ENCODE measurements at places on chromosomes 7 and 10. TPM values are rescaled to one million over a fixed set of nuclear protein-coding genes. Genes with fewer than 3 reads are reported as not detected.
A peak's percentile ranks its signal among the peaks of the same experiment; 100 is the strongest.

The BBS9 gene
- 35.1 TPM for total RNA-seq

The LRWD1 gene
- 26.2 TPM for total RNA-seq

The SP8 gene
- 0.21 TPM for total RNA-seq

The SLC18A3 gene
- not detected for total RNA-seq

The ASB15 gene
- total RNA-seq = not detected

The MRM2 gene
- total RNA-seq = 13.4 TPM

The GRID2IP gene
- not detected for total RNA-seq

The PDE6C gene
- not detected for total RNA-seq

The LRRTM3 gene
- not detected for total RNA-seq

The CRHR2 gene
- total RNA-seq = 0.21 TPM

The PLEKHS1 gene
- total RNA-seq = not detected

The GRM3 gene
- not detected for total RNA-seq

The DYDC1 gene
- total RNA-seq = not detected

- no peak for DNase-seq
Measured at GRCh38 chr10:126872768-126873167, 32.5 kb upstream of the DOCK1 start.

- DNase-seq = no peak
Measured at GRCh38 chr7:104900525-104901239, 113.3 kb upstream of the KMT2E start.

GRCh38 chr7:2542011-2542915 is 13.1 kb downstream of the BRAT1 start:
- no peak for DNase-seq

GRCh38 chr10:18505456-18506118 is 145.8 kb downstream of the NSUN6 start:
- no peak for DNase-seq

- DNase-seq = no peak
Measured at GRCh38 chr10:3249307-3249889, 76.8 kb upstream of the PITRM1 start.

DNA sequence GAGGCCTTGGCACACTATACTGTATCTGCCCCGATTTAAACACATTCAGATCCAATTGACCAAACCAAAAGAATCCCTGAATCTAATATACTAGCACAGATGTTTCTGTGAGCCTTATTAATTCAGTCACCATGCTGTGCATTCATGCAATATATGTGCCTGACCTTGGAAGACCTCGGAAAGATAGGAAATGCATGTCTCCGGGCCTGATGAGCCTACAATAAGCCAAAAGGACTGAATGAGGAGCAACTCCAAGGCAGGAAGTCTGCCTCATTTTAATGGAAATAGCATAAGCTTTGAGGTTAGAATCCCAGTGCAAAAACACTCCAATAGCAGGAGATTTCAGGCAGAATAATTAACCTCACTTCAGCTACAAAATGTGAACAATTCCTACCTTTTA is 316.7 kb downstream of the LRRTM3 start:
- DNase-seq = no peak

DNA sequence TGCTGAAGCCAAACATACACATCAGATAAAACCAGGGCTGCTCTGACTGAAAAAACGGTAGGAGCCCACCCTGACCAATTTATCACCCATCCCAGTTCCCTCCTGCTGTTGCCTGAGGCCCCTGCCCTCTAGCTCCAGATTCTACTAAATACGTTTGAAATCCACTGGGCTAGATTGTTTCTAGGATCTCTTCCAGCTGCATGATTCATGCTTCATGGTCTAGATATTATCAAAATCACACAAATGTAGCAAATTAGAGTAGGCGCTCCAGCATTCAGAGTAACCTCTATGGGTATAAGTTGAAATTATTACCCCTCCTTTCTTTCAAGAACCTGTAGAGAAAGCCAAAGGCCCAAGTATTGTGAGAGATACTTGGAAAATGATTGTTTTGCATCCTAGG is 151.2 kb upstream of the FAM13C start:
- DNase-seq = no peak

- no peak for DNase-seq
Measured at GRCh38 chr7:88071994-88072714, 138.1 kb downstream of the ADAM22 start.

GRCh38 chr10:62384057-62384446 is 9.9 kb downstream of the ZNF365 start:
- no peak for DNase-seq

DNA sequence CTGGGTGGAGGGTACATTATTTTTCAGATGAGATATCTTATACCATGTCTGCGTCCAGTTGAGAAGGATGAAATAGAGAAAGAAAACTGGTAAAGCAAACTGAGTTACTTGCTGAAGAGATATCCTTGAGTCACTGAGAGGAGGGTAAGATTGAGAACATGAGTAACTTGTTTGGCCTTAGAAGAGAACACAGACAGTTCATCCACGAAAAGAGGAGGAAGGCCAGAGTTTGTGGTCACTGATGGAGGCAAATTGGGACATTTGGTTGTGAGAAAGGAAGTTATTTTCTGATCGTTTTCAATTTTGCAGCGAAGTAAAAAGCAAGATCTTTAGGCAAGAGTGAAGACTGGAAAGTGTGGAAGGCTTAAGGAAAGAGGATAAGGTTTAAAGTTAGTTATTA is 15.6 kb downstream of the MBL2 start:
- no peak for DNase-seq

- DNase-seq = no peak
Measured at GRCh38 chr10:80709866-80710265, 172.2 kb downstream of the SH2D4B start.

GRCh38 chr7:70334871-70335270 is 736.6 kb downstream of the AUTS2 start:
- no peak for DNase-seq

DNA sequence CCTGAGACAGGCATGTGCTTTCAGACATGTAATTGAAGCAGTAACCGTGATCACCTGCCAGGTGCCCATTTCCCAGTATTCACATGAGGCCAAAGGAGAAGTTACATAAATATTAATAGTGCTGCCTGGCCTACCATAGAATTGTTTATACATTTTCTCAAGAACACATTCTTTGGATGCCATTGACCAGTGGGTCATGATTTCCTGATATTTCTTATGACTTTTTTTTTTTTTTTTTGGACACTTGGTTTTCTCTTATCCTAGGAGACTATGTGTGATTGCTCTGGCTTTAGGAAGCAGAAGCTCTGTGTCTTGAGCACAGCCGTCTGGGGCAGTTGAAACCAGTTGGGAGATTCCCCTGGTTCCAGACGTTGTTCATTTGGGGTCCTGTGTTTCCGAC is 143.9 kb upstream of the NPS start:
- no peak for DNase-seq

DNA sequence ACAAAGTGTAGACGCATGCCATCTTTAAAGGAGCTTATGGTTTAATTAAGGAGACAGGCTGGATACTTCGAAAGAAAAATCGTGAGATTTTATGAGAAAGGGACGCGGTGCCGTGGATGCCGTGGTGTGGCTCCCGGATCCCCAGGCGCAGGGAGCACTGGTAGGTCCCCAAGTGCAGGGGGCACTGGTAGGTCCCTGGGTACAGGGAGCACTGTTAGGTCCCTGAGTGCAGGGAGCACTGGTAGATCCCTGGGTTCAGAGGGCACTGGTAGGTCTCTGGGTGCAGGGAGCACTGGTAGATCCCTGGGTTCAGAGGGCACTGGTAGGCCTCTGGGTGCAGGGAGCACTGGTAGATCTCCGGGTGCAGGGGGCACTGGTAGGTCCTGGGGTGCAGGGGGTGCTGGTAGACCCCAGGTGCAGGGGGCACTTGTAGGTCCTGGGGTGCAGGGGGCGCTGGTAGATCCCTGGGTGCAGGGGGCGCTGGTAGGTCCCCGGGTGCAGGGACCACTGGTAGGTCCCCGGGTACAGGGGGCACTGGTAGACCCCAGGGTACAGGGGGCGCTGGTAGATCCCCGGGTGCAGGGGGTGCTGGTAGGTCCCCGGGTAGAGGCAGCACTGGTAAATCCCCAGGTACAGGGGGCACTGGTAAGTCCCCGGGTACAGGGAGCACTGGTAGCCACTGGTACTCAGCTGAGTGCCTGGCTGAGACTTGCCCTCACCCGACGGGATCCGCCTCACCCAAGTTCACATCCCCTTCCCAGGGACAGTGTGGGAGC is 14.1 kb downstream of the PRKAG2 start:
- no peak for DNase-seq

DNA sequence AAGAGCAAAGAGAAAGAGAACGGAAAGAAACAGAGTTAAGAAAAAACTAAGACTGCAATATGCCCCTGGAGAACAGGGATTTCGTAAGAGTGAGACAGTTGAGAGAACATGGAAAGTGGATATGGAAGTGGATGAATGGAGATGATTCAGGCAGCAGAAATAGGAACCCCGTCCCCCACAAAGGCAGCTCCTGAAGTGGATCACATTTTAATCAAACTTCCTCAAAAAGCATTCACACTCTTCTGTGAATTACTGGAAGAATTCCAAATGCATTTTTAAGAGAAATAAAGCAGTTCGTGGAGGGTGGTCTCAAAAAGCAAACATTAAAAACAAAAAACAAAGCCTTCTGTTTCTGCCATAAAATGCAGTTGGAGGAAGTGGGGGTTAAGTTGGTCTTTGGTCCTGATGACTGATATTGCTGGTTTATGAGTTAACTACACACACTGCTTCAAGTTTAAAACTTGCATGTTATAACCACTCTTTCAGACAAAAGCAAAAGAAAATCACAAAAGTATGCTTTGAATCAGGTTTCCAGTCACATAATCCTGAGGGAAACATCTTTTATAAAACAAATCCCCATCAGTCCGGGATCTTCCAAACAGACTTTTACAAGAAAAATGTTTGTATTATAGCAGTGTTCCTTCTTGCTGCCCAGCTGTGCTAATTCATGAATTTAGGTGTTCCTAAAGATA is 214.3 kb downstream of the FANK1 start:
- DNase-seq = peak; percentile 21

GRCh38 chr10:74460812-74461211 is 309.8 kb downstream of the ADK start:
- no peak for DNase-seq

- DNase-seq = no peak
Measured at GRCh38 chr10:101143345-101143630, 12.2 kb downstream of the TLX1 start.

DNA sequence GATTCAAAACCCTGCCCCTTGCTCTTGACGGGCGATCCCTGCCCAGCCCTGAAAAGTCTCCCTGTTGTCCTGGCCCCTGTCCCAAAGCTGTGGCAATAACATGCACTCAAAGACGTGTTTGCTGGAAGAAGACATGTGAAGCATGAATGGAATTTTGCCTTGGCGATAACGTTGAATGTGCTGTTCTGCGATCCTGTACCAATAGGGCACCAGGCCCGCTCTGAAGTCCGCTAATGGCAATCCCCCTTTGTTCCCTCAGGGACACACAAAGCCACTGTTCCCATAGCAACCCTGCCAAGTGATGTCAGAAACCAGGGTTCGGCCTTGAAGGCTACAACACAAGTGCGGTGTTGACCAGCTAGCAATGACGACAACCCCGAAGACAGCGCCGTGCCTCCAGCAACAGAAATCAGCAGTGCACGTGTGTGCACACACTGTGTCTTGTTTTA is 284.6 kb downstream of the KLF6 start:
- peak; percentile 54 for DNase-seq

GRCh38 chr7:86942081-86942480 is 117.4 kb downstream of the ELAPOR2 start:
- no peak for DNase-seq

DNA sequence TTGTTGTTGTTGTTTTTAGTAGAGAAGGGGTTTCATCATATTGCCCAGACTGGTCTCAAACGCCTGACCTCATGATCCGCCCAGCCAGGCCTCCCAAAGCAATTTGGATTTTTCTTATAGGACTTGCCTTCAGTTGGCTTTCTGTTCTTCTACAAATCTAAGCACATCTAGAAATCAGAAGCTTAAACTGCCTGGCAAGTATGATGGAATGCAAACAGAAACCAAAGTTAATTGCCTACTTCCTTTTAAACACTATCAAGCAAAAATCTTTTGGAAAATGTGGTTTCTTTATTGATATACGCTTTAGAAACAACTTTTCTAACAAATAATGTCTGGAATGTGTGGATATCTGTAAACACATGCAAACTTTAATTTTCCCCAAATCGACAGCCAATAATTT is 64.9 kb downstream of the USP6NL start:
- no peak for DNase-seq

DNA sequence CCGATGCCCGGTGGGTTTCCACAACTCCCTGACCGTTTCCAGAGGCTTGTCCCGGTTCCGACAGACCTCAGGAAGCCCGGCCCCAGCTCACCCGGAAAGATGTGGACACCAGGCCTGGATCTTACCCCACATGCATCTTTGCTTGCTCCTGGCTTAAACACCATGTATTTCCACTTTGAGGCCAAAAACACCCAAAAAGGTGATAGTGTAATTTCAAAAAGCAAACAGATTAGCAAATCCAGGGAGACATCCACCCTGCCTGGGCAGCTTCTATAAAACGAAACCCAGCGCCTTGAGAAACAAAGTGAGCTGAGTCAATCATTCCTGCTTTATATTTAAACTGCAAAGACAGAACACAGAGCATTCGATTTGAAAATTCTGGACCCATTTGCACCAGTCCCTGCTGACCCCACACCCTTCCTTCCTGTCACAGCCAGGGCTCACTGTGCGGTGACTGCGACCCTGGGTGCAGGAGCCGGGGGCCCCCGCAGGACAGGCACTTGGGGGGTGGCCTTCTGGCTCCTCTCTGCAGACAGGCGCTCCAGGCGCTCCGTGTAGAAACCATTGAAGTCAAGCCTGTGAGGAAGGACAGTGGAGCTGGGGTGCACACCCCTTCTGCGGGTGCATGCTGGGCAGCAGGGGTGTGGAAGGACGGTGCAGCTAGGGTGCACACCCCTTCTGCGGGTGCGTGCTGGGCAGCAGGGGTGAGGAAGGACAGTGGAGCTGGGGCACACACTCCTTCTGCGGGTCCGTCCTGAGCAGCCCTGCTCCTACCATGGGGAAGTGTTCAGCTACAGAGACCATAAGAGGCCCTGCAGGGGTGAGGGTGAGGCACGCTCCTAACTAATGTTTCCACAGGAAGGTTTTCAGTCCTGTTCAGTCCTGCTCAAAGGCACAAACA is 2.9 kb upstream of the ADAM8 start:
- no peak for DNase-seq

DNA sequence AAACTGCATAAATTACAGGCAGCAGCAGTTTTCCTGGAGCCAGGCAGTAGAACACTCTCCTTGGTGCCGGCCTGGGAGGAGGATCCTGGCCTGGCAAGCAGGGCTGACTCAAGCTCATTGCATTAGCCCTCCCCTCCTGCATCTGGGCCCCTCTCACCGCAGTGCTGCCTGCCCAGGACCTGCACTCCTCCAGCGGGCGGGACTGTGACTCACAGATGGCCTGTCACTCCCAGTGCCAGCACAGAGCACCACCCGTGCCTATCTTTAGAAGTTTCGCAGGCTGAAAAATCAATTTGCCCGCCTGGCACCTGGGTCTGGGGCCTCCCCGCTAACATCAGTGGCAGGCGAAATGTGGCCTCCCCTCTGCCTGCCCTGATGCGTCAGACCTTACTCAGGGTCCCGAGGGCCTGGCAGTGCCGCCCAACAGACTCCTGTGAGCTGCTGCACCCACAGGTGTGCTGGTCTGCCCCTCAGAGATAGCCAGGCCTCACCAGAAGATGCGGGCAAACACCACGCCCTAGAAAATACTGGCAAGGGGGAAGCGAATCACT is 123.8 kb downstream of the KCNMA1 start:
- no peak for DNase-seq
